Progenitor cell of endocrine pancreas (in vitro differentiated cells): ENCODE measurements at places on chromosomes 7 and 10. TPM values are rescaled to one million over a fixed set of nuclear protein-coding genes. Genes with fewer than 3 reads are reported as not detected.
A peak's percentile ranks its signal among the peaks of the same experiment; 100 is the strongest.

- peak overlapping the region; percentile 66 for H3K27ac ChIP-seq
- H3K4me1 ChIP-seq, result peaks cover 18% of the 10 kb centered on the region
- H3K4me3 ChIP-seq, result no peak overlapping the region
- no peak for DNase-seq
- H3K27me3 ChIP-seq, result no peaks in the 10 kb centered on the region
Measured at GRCh38 chr10:98139431-98139830, 5.0 kb downstream of the R3HCC1L start.

ZNF425 gene
- 5.3 and 8.0 TPM in 2 replicates for total RNA-seq

- no peaks in the 10 kb centered on the region for H3K27me3 ChIP-seq
- DNase-seq, result no peak
- H3K4me3 ChIP-seq, result no peak overlapping the region
- H3K4me1 ChIP-seq, result no peaks in the 10 kb centered on the region
- no peak overlapping the region for H3K27ac ChIP-seq
- H3K36me3 ChIP-seq, result peaks cover 10% of the 10 kb centered on the region
Measured at GRCh38 chr7:135670179-135670578, 7.9 kb downstream of the STMP1 start.

DNA sequence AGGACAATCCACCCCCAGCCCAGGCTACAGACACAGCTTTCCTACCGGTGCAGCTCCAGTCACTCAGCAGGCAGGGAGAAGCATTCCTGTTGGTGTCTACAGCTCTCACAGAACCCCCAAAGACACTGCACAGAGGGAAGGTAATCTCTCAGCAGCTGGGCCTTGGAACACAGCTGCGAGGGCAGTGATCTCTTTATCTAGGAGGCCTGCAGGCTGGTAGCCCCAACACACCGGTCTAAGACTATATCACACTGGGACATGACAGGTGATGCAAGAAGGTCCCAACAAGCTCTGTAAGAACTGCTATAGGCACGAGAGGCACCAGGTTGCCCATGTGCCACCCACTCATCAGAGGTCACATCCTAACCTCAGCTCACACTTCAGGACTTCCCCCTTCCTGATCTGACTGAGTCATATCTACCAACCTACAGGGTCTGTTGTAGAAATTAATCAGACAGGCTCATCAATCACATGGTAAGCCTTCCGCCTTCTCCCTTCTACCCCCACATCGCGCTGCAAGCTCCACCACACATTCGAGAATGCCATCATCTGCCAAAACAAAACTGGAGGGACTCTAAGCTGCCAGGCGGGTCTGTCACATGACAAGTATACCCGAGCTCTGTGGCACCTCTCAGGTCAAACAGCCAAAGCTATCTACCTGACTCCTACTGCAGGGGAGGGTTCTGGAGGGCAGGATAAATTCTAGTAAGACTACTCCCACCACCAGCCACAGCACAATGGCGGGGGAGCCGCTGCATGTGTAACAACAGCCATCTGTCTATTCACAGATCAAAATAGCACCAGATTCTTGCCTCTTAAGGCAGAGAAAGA, 26.1 kb downstream of the FAM53B start:
- peaks cover 25% of the 10 kb centered on the region for H3K4me1 ChIP-seq
- DNase-seq, result no peak
- H3K27me3 ChIP-seq, result no peaks in the 10 kb centered on the region
- no peak overlapping the region for H3K4me3 ChIP-seq
- peak overlapping the region; percentile 11 for H3K27ac ChIP-seq
